ENCODE measurements at places on chromosomes 12 and 14.
A peak's percentile ranks its signal among the peaks of the same experiment; 100 is the strongest.

DNA sequence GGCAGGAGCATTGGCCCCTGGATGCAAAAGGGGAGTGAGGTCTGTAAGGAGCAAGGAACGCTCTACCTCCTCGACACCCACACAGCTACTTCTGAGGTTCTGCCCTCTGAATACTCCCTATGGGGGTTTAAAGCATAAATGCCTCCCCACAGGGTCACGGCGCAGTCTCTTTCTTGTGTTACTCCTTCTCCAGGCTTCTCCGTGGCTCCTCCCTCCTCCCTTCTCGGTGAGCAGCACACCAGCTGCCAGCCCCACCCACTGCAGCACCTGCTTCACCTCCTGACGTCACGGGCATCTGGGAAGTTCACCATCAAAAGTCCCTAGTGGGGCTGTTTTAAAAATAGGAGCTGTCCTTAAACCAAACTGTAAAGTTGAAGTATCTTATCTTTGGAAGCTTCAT is 67.3 kb downstream of the SPTB start:
- no peaks in the 10 kb centered on the region for H3K27me3 ChIP-seq
- peaks cover 29% of the 10 kb centered on the region for H3K4me1 ChIP-seq
- H3K4me3 ChIP-seq: no peak overlapping the region
- no peak overlapping the region for H3K27ac ChIP-seq

DNA sequence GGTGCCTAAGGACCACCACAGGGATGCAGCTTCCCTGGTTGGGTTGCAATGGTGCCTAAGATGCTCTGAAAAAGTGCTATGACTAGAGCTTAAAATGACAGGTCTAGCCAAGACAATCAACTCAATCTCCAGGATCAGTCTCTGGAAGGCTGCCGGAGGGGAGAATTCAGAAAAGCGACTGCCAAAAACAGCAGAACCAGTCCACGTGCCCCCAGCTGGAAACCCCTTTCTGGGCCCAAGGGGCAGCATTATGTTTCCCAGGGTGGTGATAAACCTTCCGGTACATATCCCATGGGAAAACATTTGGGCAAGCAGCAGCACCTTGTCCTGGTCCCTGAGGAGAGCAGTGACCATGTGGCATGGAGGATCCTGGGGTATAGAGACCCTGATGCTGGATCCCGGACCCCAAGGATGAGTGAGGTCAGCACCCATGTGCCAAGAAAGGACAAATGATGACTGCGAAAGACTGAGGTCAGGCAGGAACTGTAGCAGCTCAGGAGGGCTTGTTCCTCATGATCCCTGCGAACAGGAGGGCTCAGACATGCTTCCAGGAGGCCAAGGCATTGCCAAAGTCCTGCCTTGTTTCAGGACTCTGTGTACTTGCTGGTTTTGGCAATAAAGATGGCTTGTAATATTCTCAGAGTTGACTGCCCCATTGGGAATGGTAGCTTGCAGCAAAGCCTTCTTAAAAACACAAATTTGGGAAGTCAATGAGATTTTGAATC is 49.9 kb upstream of the LTBP2 start:
- peak; percentile 92 for DNase-seq
- H3K4me1 ChIP-seq: peaks cover 52% of the 10 kb centered on the region
- H3K36me3 ChIP-seq: peaks cover 19% of the 10 kb centered on the region
- H3K4me3 ChIP-seq: no peak overlapping the region
- peak overlapping the region; percentile 87 for H3K27ac ChIP-seq

DNA sequence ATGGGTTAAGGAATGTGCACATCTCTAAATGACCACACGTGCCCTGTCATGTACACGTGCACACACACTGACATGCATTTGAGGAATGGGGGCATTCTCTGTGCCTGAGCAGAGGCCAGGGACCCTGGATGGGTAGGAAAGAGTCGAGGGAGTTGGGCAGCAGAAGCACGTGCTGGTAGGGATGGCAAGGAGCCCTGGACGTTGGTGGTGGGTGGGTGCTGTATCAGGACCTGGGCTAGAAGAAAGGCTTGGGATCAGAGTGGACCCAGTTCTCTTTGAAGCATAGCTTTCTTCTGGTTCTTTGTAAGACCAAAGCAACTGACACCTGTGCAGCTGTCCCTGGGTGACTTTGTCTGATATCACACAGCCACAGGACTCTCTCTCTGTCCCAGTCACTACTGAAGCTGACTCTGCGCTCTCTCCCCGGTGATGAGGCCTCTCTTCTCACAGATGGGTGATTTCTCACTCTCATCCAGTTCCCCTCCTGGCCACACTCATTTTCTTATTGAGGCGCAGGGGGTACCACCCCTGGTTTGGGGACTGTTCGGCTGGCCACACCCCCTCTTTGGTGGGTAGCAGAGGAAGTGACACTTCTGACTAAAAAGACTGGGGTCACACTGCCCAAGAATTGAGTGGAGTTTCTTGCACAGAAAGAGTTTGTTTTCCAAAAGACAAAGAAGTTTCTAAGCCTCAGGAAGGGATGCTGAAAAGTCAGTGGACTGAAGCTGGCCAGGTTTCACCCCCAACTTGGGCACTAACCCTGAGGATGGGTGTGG is 171.7 kb upstream of the RTL1 start:
- no peaks in the 10 kb centered on the region for H3K36me3 ChIP-seq
- peaks cover 53% of the 10 kb centered on the region for H3K27me3 ChIP-seq
- no peak overlapping the region for H3K27ac ChIP-seq
- DNase-seq: peak; percentile 16

DNA sequence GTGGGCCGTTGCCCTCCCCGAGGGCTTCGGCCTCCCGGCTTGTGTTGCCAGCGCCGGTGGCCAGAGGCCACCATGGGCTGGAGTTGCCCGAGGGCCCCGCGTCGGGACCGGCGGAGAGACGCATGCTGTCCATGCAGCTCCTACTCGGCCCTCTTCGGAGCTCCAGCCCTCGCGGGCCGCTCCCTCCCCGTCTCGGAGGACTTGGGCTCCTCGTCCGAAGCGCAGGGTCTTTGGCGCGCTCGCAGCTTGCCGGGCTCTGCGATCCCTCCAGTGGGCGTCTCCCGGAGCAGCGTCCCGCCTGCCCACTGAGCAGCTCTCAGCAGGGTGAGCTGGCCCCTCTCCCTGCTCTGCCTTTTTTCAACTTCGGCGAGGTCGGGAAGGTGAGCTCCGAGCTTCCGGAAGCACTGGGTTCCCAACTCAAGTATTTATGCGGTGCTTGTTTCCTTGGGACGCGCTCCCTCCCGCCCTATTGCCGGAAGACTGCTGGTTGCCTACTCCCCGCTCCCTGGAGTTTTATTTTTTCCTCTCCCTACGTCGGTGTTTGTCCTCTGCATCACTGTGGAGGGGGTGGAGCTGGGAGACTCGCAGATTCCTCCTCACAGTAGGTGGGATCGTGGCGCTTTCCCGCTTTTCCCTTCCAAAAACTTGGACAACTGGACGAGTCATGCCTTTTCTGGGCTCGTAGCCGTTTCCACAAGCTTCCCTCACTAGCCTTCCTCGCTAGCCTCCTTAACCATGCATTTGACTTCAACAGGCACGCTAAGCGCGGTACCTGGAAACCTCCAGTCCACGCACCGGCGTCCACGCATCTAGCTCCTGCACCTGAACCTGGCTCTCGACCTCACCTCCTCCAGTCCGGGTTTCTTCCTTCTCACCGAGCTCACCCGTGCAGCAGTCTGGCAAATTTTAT is at the start of gene AVPR1A:
Gene AVPR1A, minus strand, starts transcription at position 489 of the 910 bp plus-strand sequence. Its CDS starts 365 bp downstream, at position 124.
- peak within 1 kb of the TSS; percentile 91 for H3K27ac ChIP-seq
- peak within 1 kb of the TSS; percentile 79 for H3K4me3 ChIP-seq
- no peaks in the 10 kb centered on the region for H3K36me3 ChIP-seq
- H3K4me1 ChIP-seq: peaks cover 9% of the 10 kb centered on the region

GRCh38 chr12:82970614-82971013 is 283.9 kb downstream of the TMTC2 start:
- H3K4me1 ChIP-seq: no peaks in the 10 kb centered on the region
- H3K27ac ChIP-seq: no peak overlapping the region
- DNase-seq: no peak

GRCh38 chr14:101171650-101172049 is 268.1 kb upstream of the RTL1 start:
- no peaks in the 10 kb centered on the region for H3K36me3 ChIP-seq
- no peak for DNase-seq
- no peaks in the 10 kb centered on the region for H3K4me1 ChIP-seq
- H3K27ac ChIP-seq: no peak overlapping the region
- H3K27me3 ChIP-seq: peaks cover 2% of the 10 kb centered on the region

DNA sequence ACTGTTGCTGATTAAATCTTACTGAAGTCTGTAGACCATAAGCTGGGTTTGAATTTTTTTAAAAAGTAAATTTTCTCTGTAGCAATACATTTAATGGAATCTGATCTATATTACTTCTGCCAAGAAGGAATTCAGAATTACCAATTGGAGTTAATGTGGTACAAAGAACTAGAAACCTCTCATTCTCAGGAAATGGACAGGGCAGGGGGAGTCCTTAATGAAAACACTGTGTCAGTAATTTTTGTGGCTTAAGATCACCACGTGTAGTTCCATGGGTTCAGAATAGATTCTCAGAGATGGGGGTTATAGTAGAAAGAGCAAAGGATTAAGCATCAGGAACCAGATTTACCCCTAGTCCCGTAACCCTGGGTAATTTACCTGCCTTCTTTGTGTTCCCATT is 30.3 kb downstream of the FBXL14 start:
- H3K27me3 ChIP-seq: no peaks in the 10 kb centered on the region
- H3K27ac ChIP-seq: no peak overlapping the region
- no peaks in the 10 kb centered on the region for H3K4me1 ChIP-seq
- DNase-seq: no peak
- H3K4me3 ChIP-seq: no peak overlapping the region

DNA sequence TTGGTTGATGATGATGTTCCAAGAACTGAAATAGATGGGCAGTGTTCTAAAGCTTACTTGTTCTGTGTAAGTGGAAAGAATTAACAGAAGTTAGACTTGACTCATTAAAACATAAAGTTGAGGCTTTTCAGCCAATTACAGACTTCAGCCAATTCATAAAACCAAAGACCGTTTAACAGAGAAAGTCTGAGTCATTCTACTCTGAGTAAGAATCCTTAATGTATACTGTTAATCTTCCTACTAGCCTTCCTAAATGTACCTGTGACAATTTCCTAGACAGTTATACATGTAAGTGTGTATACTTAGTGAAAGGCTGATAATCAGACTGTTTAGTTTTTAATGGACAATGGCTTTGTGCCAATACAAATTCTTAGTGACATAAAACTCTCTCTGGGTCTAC is 681.0 kb downstream of the RPL10L start:
- no peak overlapping the region for H3K4me3 ChIP-seq
- no peaks in the 10 kb centered on the region for H3K4me1 ChIP-seq
- DNase-seq: no peak
- no peak overlapping the region for H3K27ac ChIP-seq
- H3K36me3 ChIP-seq: no peaks in the 10 kb centered on the region

DNA sequence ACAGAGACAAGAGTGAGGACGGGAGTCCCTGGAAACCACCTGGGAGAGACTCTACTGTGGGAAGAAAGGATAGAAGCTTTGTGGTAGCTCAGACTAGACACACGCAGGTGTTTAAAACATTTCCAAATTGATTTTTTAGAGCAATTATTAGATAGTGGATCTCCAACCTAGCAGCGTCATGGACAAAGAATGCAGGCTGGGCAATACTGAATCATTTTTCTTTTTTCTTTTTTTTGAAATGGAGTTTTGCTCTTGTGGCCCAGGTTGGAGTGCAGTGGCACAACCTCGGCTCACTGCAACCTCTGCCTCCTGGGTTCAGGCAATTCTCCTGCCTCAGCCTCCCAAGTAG is 13.1 kb downstream of the GPR132 start:
- no peaks in the 10 kb centered on the region for H3K36me3 ChIP-seq
- DNase-seq: no peak
- peaks cover 39% of the 10 kb centered on the region for H3K27me3 ChIP-seq
- no peaks in the 10 kb centered on the region for H3K4me1 ChIP-seq
- no peak overlapping the region for H3K27ac ChIP-seq

GRCh38 chr12:122088179-122088810 is 9.7 kb downstream of the MLXIP start:
- H3K27ac ChIP-seq: peak overlapping the region; percentile 79
- no peaks in the 10 kb centered on the region for H3K27me3 ChIP-seq
- peaks cover 16% of the 10 kb centered on the region for H3K36me3 ChIP-seq
- no peak for DNase-seq
- H3K4me3 ChIP-seq: no peak overlapping the region

DNA sequence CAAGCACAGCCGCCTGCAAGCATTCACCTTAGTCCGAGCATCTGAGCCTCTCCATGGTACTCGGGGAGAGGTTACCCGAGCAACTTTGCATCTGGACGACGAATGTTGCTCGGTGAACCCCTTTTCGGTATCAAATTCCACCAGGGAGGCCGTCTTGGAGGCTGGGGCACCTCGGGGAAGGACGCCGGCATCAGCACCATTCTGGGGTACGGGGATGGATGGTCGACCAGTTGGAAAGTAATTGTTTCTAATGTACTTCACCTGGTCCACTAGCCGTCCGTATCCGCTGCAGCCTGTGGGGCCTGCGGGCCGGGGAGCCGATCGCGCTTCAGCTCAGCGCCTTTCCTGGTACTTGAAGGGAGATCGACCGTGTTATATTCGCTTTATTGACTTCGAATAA is 161.7 kb upstream of the RTL1 start:
- no peaks in the 10 kb centered on the region for H3K27me3 ChIP-seq
- no peaks in the 10 kb centered on the region for H3K36me3 ChIP-seq
- no peak overlapping the region for H3K4me3 ChIP-seq
- no peaks in the 10 kb centered on the region for H3K4me1 ChIP-seq
- DNase-seq: peak; percentile 57

DNA sequence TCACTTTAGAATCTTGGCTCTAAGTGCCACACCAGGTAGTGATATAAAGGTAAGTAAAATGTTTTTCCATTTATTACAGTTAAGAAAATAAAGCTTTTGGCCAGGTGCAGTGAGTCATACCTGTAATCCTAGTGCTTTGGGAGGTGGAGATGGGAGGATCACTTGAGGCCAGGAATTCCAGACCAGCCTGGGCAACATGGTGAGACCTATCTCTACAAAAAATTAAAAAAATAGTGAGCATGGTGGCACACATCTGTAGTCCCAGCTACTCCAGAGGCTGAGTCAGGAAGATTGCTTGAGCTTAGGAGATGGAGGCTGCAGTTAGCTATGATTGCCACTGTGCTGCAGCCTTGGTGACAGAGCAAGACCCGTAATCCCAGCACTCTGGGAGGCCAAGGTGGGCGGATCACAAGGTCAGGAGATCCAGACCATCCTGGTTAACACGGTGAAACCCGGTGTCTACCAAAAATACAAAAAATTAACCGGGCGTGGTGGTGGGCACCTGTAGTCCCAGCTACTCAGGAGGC is 5.0 kb downstream of the FANCM start:
- H3K4me1 ChIP-seq: peaks cover 23% of the 10 kb centered on the region
- H3K4me3 ChIP-seq: no peak overlapping the region
- DNase-seq: no peak
- no peak overlapping the region for H3K27ac ChIP-seq

DNA sequence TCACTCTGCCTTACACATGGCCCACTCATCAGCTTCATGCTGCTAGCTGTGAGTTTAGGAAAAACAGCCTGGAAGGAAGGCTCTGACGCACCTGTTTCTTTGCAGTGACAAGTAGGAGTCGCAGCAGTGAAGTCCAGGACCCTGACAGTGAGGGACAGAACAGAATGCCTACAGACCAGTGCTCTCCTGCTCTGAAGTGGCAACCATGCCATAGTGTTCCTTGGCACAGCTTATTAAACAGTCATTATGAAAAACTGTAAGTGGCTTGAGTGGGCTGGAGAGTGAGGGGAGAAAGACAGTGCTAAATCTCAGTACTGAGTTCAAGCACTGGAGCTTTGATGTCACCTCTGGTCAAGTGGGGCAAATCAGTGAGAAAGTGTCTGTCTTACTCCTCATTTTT is 61.7 kb downstream of the MYRFL start:
- H3K4me1 ChIP-seq: no peaks in the 10 kb centered on the region
